ENCODE measurements at places on chromosomes 2 and 18.

GRCh38 chr18:73688851-73689711 lies 458.6 kb downstream of the FBXO15 start:
- DNase-seq = no peak

DNA sequence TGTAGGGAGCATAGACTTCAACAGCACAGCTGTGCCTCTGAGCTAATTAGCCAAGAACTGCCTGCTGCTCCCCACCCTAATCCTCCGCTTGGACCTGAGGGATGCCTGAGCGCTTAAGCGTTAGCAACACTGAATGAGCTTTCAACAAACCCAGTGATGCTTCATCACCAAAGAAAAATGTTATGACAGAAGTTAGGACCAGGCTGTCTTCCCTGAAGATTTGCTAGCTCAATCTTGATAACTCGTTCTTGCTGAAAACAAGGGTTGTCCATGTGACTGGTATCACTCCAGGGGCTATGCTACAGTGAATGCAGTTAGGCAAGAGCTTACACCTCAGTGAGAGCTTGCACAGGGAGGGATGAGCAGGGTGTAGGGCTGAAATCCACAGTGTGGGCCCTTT lies 190.7 kb upstream of the SIX2 start:
- no peak for DNase-seq

GRCh38 chr18:9708434-9709303 lies 568 bp downstream of the RAB31 start:
- no peak for DNase-seq

DNA sequence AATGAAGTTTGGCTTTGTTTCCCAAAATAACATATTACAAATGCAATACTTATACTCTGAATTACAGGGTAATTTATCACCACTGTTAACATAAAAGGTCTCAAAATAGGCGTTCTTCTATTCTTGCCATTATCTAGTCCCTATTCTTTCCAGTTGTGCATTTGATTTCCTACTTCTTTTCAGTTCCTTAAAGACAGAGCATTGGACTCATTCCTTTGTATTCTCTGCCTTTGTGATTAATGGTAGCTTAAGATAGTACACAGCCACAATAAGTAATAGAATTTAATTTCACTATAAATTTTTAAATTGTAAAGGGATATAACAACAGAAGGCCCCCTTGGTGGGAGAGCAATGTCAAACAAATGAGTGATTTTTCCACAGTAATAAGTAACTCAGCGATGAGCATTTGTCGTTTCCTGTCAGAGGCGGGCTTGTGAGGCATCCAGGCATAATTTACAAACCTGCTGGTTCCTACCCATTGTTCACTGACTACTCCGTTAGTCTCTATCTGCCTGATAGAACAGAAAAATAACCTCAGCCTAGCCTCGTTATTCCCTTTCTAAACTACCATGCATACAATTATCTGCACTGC lies 456.6 kb upstream of the REG3G start:
- no peak for DNase-seq

GRCh38 chr18:63273222-63273927 lies 46.2 kb downstream of the BCL2 start:
- DNase-seq = no peak

- DNase-seq = peak; percentile 42
Observed at GRCh38 chr2:218397820-218398436, 1.7 kb upstream of the CTDSP1 start.

- DNase-seq = no peak
Observed at GRCh38 chr2:97988722-97989121, 7.0 kb downstream of the TMEM131 start.

GRCh38 chr18:59065684-59066083 lies 74.0 kb upstream of the SEC11C start:
- no peak for DNase-seq
